CD4-positive, alpha-beta T cell treated with Interleukin-15 for 4 hours (primary cell): ENCODE measurements at places on chromosomes 5 and 9.

- DNase-seq: no peak
These were observed 144.9 kb downstream of the CDK5RAP2 start for GRCh38 chr9:120435091-120435490.

GRCh38 chr9:114754581-114754980, 51.3 kb downstream of the TNFSF15 start:
- DNase-seq: no peak

DNA sequence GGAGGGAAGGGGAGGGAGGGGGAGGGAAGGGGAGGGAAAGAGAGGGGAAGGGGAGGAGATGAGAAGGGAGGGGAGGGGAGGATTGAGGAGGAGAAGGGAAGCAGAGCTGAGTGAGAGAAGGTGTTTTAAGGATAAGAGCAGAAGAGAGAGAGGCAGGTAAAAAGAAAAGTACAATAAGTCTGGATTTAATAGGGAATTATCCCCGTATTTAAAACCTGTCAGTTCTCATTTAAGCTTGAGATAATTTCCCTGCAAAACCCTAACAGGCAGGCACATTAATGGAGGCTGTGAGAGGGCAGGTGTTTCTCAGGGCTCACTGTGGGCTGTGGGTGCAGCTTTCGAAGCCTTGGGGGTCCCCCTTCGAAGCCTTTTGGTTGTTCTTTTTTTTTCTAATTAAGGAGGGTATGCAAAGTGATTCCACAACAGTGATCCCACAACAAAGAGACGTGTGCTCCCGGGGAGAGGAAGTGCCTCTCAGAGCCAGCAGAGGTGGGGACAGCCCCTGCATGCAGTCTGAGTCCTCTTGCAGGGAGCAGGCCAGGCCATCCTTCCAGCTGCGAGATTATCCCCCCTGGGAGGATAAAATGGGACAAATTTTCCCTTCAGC, 317.9 kb upstream of the IRX1 start:
- no peak for DNase-seq

DNA sequence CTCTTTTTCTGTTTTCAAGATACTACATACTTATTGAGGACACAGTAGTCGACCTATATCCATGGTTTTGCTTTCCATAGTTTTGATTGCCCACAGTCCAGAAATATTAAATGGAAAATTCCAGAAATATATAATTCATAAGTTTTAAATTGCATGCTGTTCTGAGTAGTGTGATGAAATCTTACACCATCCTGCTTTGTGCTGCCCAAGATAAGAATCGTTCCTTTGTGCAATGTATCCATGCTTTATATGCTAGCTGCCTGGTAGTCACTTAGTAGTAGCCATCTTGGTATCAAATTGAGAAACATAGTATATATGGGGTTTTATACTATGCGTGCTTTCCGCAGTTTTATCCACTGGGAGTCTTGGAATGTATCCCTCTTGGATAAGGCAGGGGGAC, 59.0 kb downstream of the CWC27 start:
- no peak for DNase-seq

- DNase-seq: no peak
These were observed 5.9 kb upstream of the ACSL6 start for GRCh38 chr5:132017316-132017715.

GRCh38 chr5:38291355-38291754, 33.0 kb downstream of the EGFLAM start:
- DNase-seq: no peak

DNA sequence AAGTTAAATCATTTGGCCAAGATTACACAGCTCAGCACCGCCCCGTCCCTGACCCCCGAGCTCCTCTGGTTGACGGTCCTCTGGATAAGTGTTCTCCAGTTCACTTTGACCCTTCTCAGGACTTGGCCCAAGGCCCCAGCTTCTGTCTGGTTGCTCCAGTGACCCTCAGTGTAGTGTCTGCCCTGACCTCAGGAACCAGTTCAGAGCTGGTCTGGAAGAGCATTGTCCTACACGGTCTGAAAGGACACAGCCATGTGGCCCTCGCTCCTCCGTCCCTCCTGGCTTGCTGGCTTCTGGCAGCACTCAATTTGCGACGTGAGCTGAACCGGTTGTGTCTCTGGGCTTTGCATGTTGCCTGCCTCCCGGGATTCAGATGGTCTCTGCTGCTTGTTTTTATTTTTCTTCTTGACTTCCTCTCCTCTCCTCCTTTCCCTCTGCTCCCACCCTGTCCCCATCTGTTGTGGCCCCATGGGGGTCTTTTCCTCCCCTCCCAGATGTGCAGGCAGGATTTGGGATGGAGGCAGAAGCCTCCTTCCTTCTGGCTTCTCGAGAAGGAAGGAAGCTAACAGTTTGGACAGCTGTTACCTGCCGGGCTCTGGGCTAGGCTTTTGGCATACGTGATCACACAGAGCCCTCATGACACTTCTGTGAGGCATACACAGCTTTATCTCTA, 72.0 kb downstream of the PPARGC1B start:
- no peak for DNase-seq

DNA sequence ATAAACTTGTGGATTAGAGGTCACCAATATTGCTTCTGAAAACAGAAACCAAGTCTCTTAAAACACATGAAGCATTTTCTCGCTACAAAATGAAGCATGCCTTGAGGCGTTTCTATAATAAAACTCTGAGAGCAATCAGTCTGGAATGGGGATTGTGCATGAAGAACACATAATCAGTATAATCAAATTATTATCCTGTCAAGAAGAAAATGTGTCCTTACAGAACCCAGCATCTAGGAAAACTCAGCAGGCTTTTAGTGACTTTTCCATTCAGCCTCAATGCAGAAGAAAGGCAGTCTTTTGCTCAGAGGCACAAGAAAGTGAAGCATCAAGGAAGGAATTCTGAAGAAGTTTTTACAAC, 121.9 kb downstream of the CDH18 start:
- DNase-seq: no peak

- DNase-seq: no peak
These were observed 300.7 kb upstream of the CLINT1 start for GRCh38 chr5:158159621-158160020.

- DNase-seq: no peak
These were observed 73.3 kb downstream of the DPYSL3 start for GRCh38 chr5:147436596-147436995.

GRCh38 chr5:174364676-174365075, 319.2 kb downstream of the NSG2 start:
- no peak for DNase-seq

GRCh38 chr5:173981185-173981761, 7.7 kb upstream of the C5orf47 start:
- no peak for DNase-seq

DNA sequence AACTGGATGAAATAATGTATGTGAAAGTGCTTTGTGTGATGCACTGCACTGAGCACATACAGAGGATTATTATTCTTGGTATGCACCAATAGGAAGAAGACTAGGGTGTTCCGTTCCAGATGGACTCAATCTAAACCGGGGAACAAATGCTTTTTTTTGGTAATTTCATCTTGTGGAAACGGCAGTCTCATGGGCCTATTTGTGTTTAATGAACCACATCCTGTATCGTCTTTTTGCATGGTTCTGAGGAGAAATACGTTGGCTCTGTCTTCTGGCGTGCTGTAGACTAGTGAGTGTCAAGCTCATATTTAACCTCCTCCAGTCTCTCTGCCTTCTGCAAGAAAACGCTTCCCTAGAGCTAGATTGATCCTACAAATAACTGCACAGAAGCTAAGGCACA, 30.0 kb downstream of the TRIM32 start:
- DNase-seq: no peak

- DNase-seq: no peak
These were observed 266.1 kb downstream of the SMARCA2 start for GRCh38 chr9:2281031-2281802.

DNA sequence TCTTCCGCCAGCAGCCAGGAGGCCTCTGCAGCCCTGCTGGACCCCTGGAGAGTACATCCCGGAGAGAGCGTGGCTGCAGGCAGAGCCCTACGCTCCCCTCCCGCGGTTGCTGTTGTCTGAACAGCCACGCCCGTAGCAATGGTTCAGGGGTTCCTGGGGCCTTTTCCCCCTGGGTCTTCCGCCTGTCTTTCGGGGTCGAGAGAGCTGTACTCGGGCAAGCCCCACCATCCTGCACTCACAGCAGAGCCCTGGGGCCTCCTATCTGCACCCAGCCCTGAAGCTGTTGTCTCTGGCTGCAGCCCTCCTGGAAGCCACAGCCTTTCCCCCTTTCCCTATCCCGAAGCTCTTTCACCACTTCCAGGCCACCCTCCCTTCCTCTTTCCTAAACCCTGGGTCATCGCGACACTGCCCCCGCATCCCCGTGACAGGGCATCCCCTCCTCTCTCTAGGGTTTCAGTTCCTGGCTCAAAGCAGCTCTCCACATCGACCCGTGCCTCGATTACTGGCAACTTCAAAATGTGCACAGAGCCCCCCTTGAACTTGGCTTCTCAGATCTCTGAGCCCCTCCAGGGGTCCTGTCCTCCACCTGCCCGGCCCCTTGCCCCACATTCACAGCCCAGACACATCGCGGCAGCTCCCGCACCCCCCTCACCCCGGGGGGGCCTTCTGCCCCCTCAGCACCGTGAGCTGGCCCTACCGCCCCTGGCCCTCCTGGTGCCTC, 43.9 kb upstream of the CEP72 start:
- no peak for DNase-seq

GRCh38 chr9:114919611-114920010, 10.8 kb downstream of the TNFSF8 start:
- DNase-seq: peak; percentile 29

DNA sequence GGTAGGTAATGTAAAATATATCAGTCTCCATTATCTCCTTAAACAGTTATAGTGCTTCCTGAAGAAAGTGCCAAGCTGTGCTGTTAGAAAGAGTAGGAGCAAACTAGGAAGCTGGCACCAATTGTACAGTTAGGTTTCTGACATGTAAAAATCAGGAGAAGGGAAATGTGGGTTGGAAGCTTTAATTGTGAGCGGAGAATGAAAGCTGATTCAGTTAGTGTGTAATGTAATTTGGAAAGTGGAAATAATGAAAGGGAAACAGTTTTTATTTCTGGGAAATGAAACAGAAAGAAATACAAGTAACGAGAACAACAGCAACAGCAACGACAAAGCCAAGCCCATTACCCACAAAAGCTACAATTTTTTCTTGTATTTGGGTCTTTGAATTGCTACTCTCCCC, 48.8 kb upstream of the JAK2 start:
- peak; percentile 13 for DNase-seq

DNA sequence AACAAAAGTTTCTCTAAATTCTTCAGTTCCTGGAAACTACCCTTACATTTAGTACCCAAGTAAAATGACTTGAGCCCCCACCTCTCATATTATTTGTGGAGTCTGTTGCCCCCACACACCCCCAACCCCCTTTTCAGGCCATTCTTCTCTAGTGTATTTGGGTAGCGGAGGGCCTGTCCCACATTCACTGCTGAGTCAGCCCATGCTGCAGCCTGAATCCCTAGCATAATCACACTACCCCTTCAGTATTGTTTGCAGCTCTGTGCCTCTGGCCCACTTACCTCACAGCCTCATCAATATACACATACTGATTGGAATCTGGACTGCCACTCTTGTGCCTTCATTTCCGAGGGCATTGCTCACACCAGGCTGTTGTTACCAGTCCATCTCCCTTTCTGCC, 26.8 kb downstream of the RGS7BP start:
- DNase-seq: no peak

GRCh38 chr5:773517-774264, 10.8 kb downstream of the ZDHHC11B start:
- no peak for DNase-seq

- no peak for DNase-seq
These were observed 38.2 kb downstream of the PTBP3 start for GRCh38 chr9:112295174-112295573.

GRCh38 chr5:109191153-109191558, 218.6 kb downstream of the PJA2 start:
- DNase-seq: peak; percentile 16

DNA sequence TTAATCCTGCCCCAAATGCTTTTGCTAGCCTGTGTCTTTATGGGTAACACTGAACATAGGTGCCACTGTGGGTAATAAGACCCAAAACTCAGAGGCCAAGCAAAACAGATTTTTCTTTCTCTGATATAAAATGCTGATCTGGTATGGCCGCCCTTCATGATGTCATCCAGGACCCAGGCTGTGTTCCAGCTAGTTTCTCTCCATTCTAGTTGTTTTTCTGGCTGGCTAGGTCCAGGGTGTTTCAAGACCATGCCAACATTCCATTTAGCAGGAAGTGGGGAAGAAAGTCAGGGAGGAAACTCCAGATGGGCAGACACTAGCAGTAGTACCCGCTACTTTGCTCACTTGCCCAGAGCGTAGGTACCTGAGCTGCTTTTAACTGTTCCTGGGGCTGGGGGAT, 183.9 kb upstream of the OTULINL start:
- DNase-seq: no peak

DNA sequence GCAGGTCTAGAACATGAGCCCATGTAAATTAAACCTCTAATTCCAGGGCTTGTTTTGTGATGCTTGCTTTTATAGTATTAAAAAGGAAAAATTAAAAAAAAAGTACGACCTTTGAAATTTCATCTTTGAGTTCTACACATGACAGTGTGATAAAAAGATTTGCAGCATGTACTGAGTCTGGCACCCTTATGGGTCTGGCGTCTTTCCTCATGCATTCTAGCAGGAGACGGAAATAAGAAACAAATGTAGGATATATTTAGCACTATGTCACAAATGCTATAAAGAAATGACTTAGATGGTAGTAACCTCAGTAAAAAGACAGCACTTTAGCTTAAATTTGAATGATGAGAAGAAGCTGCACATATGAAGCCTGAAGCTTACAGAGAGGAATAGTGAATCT, 1474.3 kb upstream of the CDH6 start:
- no peak for DNase-seq

- no peak for DNase-seq
These were observed 110.1 kb upstream of the ABCA1 start for GRCh38 chr9:105038051-105038450.

GRCh38 chr9:130461218-130461630, 16.5 kb downstream of the ASS1 start:
- DNase-seq: peak; percentile 61

DNA sequence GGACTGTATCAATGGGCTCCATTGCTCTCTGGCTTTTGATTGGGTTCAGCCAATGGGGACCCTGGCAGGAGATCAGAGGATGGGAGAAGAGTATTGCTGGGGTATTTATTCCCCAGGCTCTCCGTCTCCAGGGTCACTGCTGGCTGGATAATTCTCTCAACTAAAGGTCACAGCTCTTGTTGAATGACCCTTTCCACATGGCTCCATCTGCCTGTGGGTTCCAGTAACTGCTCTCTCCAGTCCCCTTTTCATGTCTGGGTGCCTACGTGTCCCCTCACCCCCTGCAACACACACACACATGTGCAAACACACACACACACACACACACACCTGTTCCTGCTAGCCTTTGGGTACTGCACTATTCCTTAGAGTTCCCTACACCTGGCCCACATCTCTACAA, 53.9 kb upstream of the RIC1 start:
- no peak for DNase-seq

GRCh38 chr5:6360323-6361072, 17.8 kb downstream of the MED10 start:
- no peak for DNase-seq
